ENCODE measurements at places on chromosomes 1 and 21.

GRCh38 chr1:207849646-207850045 is 61.3 kb downstream of the CD34 start:
- no peak for DNase-seq

GRCh38 chr1:240646571-240647240 is 34.8 kb upstream of the GREM2 start:
- no peak for DNase-seq

DNA sequence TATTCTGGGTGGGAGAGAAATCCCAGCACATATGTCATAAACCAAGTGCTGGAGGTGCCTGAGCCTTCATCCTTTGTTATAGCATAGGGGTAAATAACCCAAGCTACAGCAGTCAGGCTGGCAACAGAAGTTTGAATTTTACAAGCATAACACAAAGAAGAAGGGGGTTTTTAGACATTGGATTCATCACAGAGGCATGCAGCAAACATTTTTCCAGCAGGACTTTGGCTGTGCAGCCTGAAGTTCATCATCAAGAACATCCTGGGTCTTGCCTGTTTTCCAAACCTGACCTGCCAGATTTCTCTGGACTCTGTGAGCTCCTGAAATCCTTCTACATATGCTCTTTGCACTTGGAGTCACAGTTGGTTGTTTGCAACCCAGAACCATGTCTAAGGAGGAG is 16.2 kb downstream of the PTGER3 start:
- no peak for DNase-seq

DNA sequence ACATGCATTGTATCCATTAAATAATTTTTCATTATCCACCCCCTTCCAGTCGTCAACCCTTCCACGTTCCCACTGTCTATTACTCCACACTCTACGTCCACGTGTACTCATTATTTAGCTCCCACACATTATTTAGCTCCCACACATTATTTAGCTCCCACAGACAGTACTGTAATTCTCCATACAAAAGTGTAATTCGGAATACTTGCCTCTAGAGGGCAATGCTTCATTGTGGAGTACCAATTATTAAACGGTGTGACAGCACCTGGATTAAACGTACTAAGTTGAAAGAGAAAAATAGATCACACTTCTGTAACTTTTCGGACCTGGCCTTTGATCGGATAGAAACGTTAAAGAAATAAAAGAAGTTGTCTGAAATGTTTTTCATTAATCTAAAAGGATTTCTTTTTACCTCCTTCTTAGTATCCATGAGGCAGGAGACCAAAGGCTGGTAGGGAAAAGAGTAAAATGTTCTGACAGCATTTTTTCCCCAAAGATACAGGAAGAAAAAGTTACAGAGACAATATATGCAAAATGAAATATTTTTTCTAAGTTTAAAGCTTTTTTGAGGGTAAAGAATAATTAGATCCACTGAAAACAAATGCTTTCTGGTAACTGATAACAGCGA is 99.2 kb downstream of the LHX8 start:
- DNase-seq, result no peak

- DNase-seq, result no peak
Measured at GRCh38 chr1:74485622-74486021, 26.8 kb downstream of the LRRC53 start.
